ENCODE measurements at places on chromosomes 1 and 21. TPM values are rescaled to one million over a fixed set of nuclear protein-coding genes. Genes with fewer than 3 reads are reported as not detected.

The CFAP141 gene
- not detected for total RNA-seq

The TMPRSS3 gene
- 11.5 TPM for total RNA-seq

The NPHP4 gene
- 11.2 TPM for total RNA-seq

The PARP1 gene
- total RNA-seq, result 273 TPM

The TCP10L gene
- 0.50 TPM for total RNA-seq

The ATPAF1 gene
- 49.2 TPM for total RNA-seq

The RCOR3 gene
- total RNA-seq, result 30.8 TPM

DNA sequence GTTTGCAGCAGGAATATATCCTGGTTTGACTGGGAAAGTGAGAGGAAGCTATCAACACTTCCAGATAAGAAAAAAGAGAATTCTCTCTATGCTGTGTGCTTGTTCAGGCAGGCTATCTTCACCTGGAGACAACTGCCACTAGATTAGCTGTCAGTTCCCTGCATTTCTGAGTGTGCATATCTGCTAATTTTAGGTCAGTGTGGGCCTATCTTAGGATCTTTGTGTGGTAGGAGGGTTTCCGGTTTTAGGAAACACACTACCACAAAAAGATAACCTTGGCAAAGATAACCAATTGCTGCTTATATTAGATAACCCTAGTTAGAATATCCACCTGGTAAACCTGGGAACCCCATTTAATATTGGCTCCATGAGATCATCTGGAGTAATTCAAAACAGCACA is 22.5 kb upstream of the GBP5 start:
- no peak for DNase-seq

GRCh38 chr1:154478013-154478412 is 24.0 kb upstream of the TDRD10 start:
- no peak for DNase-seq

DNA sequence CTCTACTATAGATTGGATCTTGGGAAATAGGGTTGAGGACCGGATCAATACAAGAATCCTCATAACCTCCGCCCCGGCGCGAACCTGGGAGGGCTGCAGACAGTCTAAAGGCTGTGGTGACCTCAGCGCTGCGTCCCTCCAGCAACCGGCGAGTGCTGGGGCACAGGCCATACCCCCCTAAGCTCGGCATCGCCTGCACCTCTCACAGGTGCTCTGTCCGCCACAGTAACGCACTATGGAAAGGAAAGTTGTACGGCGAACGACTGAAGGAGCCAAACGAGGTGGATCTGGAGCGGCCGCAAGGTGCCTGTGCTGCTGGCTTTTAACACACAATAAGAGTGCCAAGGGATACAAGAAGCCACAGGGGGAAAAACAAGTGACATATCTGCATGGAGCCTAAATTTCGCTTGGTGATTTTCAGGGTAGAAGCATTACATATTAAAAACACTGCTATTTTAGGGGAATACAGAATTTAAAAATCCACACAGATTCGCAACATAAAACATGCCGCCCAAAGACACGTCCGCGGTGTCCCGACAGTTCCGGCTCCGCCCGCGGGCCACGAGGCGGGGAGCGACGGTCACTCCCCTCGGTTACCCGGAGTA is 1.4 kb upstream of the RBM15 start:
- peak; percentile 47 for DNase-seq

GRCh38 chr1:241311056-241311746 is 45.8 kb downstream of the RGS7 start:
- DNase-seq, result no peak

DNA sequence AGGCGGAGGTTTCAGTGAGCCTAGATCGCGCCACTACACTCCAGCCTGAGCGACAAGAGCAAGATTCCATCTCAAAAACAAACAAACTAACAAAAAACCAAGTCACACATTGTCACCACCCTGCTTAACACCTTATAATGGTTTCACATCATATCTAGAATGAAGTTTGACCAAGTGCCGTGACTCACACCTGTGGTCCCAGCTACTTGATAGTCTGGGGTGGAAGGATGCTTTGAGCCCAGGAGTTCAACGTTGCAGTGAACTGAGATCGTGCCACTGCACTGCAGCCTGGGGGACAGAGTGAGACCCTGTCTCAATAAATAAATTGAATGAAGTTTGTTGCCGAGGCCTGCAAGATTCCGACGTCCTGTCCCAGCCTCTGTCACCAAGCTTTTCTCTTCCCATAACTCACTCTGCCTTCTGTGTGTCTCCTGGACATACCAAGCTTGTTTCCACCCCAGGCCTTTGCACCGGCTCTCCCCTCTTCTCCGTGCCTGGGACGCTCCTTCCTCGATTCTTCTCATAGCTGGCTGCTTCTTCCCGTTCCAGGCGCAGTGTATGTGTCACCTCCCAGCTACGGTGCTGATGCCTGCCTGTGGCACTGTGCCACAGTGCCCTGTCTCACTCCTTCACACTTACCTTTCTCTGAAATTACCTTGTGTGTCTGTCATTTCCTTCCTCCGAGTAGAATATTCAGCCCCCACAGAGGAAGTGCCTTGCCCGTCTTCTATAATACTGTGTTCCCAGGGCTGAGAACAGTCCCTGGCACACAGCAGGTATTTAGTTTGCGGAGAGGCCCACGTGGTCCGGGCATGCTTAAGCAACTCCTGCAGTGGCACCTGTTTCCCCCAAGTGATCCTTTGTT is 3.8 kb upstream of the SELENON start:
- DNase-seq, result peak; percentile 72

DNA sequence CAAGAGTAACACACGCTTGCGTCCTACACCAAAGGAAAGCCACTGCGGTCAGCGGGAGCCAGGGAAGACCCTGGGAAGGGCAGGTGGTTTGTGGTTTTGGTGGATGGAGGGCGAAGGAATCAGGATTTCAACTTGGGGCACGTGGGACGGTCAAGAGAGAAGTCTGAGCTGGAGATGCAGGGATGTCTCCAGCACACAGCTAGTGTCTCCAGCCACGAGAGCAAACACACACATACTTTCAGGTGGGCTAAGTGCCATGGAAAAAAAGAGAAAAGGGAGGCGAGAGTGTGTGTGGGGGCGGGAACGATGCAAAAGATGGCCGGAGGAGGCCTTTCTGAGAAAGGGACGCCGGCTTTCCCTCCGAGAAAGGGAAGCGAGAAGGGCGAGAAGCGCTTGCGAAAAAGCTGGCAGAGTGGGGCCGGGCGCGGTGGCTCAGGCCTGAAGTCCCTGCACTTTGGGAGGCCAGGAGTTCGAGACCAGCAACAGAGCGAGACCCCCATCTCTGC is 1.4 kb upstream of the SRRM1 start:
- peak; percentile 55 for DNase-seq

GRCh38 chr1:113912594-113913311 is 7.6 kb downstream of the DCLRE1B start:
- no peak for DNase-seq

- DNase-seq, result no peak
These were observed 302.3 kb upstream of the PLD5 start for GRCh38 chr1:242826701-242827336.

- no peak for DNase-seq
These were observed 93.9 kb upstream of the CD34 start for GRCh38 chr1:208004851-208005250.

DNA sequence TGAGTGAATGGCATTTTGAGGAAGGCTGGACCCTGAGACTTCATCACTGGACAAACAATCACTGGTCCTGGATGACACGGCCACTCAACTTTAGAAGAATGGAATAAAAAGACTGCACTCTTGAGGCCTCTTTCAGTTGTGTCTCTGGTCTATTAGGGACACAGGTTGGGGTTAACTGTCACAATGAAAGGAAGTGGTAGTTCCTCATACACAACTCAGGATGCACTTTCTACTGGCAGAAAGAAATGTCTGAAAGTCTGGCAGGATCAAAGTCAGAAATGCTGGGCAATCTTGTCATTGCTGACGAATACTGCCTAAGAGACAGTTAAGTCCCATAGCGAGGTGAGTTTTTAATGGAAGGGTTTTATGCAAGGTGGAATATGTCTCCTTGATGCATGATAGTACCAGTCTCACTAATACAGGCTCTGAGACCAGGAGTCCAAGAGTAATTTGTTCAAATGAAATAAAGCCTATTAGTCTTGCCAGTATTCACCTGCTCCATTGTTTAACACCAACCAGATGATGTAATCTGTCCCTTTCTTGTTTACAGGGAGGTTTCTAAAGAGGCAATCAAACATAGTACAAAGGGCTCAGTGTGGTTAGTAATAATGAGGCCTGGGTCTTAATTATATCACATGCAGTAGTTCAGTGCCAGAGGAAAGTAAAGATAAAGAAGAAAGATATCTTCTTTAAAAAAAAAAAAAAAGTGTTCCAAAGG is 11.2 kb upstream of the RRP15 start:
- no peak for DNase-seq

DNA sequence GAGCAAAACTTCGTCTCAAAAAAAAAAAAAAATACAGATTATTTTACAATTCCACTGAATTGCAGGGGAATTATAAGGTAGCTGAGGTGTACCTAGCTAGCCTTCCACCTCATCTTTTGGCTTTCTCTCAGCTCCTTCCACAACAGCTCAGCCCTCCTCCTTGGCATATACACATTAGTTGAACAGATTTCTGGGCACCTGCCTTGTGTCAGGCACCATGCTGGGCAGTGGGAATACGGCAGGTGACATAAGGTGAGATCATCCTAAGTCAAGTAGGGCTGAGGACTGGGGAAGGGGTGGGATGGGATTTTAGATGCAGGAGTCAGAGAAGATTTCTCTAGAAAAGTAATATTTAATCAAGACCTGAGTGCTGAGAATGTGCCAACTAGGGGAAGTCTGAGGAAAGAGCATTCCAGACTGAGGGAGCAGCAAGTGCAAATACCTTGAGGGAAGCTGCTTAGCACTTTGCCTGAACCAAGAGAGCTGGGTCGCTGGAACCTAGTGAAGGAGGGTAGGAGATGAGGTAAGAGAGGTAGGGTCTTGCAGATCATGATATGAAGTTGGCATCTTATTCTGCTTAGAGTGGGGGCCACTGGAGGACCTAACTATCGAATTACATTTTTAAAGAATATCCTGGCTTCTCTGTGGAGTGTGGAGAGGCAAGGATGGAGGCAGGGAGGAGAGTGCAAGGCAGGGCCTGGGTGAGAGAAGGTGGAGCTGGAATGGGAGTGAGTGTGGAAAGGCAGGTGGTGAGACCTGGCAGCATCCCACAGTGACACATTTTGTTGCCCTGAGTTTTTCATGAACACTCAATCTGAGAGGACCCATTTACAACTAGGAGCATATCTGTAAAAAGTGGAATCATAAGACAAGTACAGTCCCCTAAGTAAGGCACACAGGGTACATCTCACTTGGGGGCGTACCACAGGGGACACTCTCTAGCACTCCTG is 28.2 kb downstream of the LAMC2 start:
- no peak for DNase-seq

GRCh38 chr1:178614286-178614685 is 101.4 kb downstream of the TEX35 start:
- no peak for DNase-seq

GRCh38 chr1:108590957-108591356 is 31.1 kb downstream of the EEIG2 start:
- no peak for DNase-seq

DNA sequence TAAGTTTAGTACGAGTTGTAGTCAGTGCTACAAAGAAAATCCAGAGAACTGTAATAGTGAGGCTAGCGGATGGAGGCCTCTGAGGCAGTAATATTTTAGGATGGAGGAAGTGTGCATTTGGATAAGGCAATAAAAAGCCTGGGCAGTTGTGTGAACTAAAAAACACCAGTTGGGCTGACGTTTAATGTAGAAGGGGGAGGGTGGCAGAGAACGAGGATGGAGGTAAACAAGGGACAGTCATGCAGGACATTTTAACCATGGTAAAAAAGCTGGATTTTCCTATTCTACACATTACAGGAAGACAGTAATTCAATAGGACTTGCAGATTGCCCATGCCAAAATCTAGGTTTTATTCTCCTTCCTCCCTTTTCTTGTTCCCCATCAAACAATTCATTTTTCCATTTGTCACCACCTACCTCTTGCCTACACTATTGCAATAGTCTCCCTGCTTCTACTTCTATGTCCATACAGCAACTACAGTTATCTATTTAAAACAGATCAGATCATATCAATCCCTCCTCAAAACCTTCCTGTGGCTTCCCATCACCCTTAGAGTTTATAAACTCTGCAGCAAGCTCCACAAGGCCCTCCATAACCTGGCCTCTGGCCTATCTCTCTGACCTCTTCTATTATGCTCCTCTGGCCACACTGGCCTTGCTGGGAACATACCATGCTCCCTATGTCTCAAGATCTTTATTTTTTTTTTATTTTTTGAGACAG is 27.7 kb downstream of the ERO1B start:
- DNase-seq, result no peak

DNA sequence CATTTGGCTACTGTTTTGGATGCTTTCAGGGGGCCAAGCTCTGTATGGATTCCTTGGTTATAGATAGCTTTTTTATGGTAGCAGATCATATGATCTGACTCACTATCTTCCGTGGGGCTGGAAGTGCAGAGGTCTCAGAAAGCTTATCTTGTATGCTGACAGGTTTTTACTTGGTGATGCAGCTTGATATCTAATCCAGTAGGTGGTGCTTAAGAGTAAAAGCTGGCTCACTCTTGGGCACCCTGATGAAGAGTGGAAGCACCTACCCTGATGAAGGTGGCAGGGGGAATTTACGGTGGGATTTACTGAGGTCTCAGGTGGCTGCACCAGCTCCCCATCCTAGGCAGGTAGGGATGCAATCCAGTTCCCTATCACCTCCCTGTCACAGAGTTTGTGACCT is 151.2 kb downstream of the PTBP2 start:
- no peak for DNase-seq

DNA sequence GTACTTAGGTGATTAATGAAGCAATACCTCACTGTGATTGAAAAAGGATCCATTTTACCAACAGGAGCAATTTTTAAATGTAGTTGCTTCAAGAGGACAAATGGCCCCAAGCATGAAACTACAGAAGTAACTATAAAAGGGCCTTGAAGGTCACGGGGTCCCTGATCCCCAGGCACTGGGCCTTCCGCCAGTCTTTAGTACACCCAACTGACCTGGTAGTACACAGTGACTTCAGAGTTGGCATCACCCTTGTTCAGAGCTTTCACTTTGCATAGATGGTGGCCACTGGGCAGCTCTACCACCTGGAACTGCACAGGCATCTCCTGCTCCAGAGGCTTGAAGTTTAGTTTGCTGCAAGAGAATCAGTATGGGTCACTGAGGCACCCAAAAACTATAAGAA is 84.3 kb downstream of the NRDC start:
- no peak for DNase-seq

DNA sequence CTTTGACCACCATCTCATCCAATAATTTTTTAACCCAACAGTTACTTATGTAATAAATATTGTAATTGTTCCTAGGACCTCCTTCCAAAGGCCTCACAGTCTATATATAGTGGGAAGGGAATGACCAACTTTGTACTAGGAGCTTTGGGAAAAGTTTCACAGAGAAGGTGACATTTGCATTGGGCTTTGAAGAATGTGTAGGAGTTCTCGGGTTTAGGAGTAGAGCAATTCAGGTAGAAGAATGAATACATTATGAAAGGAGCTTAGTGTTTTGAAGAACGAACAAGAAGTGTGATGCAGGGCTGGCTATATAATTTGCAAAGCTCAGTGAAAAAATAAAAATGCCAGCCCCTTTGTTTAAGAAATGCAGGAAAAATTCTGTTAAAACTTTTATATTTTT is 330.4 kb upstream of the DEPDC1 start:
- no peak for DNase-seq

Measured in activated naive CD4-positive, alpha-beta T cell treated with anti-CD3 and anti-CD28 coated beads for 36 hours (primary cell).